ENCODE measurements at places on chromosomes 13 and 19.

- no peak for DNase-seq
Measured at GRCh38 chr19:58330458-58330857, 3.7 kb downstream of the ZSCAN22 start.

DNA sequence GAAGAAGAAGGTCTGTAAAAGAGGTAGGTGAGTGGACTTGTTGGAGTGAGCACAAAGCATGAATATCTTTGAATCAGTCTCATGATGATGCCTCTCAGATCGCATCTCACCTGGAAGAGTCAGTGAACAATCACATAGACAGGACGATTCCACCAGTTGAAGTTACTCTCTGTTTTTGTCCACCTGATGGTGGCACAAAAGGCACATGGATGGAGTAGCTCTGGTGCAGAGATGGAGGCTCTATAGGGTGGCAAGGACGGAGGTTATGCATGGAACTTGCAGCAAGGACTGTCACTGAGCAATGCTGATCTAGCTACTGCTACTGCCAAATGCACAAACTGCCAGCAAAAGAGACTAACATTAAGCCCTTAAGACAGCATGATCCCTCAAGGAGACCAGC is 10.3 kb upstream of the MYCBP2 start:
- DNase-seq, result no peak

DNA sequence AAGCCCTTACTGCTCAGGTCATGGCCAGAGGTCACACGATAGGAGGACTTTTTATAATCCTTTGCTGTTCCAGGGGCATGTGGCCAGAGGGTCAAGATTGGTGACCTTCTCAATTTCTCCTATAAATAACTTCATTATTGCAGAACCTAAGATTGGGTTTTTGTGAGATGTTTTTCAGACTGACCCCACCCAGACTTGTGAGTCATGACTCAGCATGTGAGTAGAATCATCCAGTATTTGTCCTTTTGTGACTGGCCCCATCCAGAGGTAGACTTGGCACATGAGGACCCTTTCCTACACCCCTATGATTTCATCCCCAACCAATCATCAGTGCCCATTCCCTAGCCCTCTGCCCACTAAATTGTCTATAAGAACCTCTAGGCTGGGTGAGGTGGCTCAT is 84.5 kb upstream of the ABCC4 start:
- DNase-seq, result no peak

GRCh38 chr19:50359328-50359818 is 6.1 kb downstream of the NAPSA start:
- no peak for DNase-seq

DNA sequence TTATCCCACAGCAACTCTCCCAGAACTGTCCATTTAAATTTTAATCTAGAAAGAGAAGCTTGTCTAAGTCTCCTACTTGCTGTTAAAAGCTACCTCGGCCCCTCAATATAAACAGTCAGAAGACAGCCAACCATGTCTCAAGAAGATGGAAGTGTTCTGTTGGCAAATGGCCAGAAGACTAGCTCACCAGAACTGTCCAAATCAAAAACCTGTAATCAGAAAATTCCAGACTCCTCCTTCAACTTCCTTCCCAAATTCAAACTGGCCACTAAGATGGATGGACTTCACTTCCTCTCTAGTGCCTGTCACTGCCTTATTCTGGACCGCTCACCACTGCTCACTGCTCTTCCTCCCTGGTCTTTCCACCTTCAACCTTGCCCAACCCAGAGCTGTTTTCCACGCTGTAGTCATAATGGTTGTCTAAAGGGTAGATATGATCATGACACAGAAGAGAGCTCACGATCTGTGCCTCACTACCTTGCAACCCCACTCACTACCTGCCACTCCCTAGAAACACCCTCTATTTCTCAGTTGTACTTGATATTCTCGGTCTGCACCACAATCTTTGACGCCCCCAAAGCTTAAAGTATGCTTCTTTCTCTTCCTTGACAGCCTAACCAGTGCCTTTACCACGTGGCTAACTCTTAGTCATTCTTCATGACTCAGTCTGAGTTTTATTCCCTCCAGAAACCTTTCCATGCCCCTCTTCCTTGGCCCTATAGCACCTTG is 9.2 kb downstream of the FGF14 start:
- DNase-seq, result no peak

- DNase-seq, result no peak
Measured at GRCh38 chr13:30734439-30734838, 904 bp upstream of the ALOX5AP start.

DNA sequence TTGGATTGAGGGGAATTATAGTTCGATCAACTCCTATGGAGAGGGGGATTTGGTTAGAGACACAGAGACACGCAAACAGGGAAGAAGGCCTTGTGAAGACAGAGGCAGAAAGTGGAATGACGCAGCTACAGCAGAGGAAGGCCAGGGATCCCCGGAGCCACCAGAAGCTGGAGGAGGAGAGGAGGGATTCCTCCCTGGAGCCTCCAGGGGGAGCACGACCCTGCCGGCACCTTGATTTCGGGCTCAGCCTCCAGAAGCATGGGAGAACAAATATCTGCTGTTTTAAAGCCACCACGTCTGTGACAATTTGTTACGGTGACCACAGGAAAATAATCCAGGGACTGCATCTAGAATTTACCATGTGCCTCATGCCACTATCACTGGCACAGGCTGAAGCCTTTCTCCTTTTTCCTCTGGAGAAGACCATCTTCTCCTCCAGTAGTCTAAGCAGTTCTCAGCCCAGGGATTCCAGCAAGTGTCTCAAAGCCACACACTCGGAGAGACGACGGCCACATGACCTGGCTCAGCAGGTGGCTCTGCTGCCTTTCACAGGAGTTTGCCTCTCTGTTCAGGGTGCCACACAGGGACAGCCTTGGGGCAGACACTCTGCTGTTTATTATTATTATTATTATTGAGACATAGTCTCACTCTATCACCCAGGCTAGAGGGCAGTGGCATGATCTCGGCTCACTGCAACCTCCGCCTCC is 39.9 kb upstream of the CCNE1 start:
- no peak for DNase-seq

DNA sequence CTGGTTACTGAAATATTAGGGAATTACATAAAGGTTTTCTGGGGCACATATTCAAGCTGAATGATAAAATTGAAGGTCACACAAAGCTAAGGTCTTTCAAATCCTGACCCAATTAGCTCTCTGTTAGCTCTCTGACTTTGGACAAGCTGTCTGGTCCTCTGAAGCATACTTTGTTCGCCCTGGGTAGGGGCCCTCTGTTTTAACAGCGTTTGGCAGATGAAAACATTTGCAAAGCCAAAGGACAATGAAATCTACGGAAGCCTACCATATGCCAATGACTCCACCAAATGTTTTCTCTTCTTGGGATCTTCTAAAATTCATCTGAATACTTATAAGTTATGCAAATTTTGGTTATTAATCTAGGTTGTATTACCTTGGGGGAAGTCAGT is 14.5 kb upstream of the GJA3 start:
- DNase-seq, result no peak

DNA sequence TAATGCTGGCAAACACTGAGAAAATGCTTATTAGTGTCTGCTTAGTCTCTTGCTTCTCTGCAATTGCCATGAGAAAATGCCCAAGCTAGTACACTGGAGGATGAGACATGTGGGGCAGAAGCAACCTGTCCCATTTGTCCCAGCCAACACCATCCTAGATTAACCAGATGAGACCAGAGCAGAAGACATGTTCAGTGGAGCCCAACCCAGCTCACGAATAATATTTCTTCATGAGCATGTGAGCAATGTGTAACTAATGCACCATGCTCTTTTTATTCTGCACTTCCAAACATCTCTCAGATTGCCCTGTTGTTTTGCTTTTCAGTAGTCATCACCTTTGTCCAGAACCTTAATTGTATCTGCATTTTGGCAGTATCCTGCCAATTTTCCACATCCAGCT is 21.4 kb downstream of the KL start:
- no peak for DNase-seq

- no peak for DNase-seq
Measured at GRCh38 chr13:34155931-34156607, 338.1 kb downstream of the RFC3 start.

Data from stimulated activated CD4-positive, alpha-beta T cell treated with anti-CD3 and anti-CD28 coated beads, Interleukin-2, amount 100 ng/mL, for 4 hours (primary cell).